ENCODE measurements at places on chromosomes 5 and 9.

DNA sequence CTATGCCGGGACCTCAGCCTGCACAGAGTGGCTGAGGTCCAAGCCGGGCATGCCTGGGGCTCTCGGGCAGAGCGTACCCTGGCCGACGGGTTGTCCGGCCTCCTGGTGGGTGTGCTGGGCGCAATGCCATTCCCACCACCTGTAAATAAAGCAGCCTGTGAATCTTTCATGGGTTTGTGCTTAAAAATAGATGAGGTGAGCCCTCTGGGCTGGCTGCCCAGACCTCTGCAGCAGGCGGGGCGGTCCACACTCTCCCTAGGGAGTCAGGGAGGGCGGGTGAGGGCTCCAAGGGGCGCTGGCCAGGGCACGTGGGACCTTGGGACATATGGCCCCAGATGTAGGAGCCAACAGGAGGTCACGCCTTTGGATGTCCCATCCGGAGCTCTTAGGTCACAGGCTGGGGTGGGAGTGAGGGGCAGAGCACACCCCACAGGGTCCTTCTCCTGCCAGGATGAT lies 3.6 kb upstream of the AGPAT2 start:
- DNase-seq = no peak

GRCh38 chr5:2208239-2208544 lies 325.5 kb upstream of the IRX4 start:
- no peak for DNase-seq

DNA sequence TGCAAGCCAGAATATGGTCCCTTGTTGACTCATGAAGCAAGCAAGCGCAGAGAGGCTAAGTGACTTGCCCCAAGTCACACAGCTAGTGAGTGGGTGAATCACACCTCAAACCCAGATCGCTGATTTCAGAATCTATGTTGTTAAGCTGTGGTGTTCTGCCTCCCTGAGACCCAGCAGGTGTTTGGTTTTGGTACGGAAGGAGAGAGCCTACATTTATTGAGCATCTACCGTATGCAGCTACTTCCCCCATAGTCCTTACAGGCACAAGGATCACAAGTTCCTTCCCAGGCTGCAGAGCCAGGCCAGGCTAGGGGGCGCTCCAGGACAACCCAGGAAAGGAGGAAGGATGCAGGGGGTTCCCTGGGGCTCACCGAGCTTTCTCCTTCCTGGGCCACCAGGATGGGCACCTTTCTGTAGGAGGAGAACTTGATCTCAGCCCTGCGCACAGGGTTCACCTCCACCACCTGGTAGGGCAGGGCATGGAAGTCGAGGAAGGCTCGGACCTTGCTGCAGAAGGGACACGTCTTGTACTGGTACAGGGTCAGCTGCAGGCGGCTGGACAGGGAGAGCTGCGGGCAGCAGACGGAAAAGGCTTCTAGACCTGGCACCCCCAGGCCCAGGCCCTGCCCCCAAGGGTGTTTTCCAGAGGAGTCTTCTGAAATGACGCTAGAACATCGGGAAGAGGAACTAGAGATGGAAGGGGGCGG lies 2.5 kb downstream of the PTGES2 start:
- peak; percentile 75 for DNase-seq

DNA sequence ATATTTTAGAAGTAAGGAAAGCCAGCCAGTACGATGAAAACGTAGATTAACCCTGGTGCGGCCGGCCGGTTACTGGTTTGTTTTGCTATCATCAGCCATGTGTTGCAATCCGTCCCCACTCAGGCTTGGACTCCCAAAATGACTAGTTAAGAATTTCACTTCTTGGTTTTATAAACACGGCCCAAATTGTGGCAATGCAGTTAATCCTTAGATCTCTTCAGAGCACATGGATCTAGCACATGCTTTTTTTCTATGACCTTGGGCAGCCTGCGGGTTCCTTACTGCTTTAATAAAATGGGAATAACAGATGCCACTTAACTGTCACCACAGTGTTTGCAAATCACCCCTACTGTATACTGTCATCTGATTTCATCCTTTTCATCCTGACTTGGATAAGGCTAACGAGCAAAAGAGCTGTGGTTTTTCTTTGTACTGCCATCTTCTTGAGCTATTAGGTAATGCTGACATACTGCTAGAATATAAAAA lies 1.5 kb downstream of the NDFIP1 start:
- DNase-seq = peak; percentile 5

DNA sequence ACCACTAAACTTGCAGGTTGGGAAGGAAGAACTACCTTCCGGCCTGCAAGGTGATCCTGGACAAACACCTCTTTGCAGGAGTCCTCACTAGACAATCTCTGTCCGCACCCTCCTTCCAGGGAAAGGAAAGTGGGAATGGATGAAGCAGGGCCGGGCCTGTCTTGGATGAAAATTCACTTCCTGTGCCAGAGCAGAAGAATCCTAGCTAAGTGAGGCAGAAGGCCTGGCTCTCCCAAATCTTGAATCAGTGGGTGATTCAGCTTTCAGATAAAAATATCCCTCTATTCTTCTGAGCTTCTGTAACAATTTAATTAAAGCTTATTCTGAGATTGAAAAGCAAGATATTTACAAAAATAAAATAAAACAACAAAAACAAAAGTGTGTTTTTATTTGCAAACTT lies 281.9 kb upstream of the TLE4 start:
- no peak for DNase-seq

DNA sequence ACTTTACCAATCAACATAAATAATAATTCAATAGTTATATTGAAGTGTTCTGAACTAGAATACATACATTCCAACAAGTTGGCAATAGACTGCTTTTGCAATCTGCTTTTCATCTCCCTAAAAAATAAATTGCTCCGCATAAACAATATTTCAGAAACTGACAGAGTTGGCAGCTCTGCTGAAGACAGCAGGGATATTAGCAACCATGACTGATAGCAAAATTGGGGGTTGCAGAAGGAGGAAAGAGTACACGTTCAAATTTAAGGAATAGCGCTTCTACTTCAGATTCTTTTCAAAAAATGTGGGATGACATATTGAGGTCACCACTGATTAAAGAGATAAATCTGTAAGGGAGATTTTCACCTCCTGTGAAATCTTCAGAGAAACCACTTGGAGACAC lies 521.2 kb downstream of the DTWD2 start:
- no peak for DNase-seq
